ENCODE measurements at places on chromosomes 11 and 22. TPM values are rescaled to one million over a fixed set of nuclear protein-coding genes. Genes with fewer than 3 reads are reported as not detected.

The IL17REL gene
- not detected for total RNA-seq

The MPPED2 gene
- not detected for total RNA-seq

DNA sequence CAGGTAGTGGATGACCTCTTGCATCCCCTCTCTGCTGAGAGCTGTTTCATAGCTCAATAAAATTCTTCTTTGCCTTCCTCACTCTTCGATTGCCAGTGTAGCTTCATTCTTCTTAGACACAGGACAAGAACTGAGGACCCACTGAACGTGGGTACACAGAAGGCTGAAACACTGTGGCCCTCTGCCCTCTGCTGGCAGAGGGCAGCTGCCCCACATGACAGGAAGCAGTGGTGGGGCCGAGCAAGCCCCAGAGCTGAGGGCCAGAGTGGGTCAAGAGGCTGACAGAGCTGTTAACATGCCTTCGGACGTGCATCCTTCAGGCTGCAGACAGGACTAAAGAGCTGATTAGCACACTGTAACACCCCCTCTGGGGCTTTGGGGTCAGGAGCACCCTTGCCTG, 15.6 kb downstream of the SMC1B start:
- no peak for DNase-seq

- DNase-seq: no peak
Observed at GRCh38 chr11:128882451-128882850, 8.7 kb upstream of the KCNJ5 start.

GRCh38 chr22:34493486-34493885, 572.5 kb upstream of the ISX start:
- no peak for DNase-seq

DNA sequence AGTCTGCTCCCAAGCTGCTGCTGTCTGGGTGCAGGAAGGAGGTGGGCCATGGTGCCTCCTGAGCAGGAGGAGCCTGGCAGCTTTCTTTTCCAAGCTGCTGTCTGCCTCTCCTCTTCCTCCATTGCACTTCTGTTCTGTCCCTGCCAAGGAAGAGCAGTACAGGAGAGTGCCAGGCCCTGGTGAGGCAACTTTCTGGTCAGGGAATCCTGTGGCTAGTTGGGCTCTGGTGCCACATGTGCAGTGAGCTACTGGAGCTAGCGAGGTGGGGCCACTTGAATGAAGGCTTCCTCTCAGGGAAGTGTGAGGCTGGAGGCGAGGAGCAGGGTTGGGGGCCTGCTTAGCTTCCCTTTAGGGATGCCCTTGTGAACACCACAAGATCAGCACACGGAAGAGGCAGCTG, 90.0 kb downstream of the TSPAN18 start:
- no peak for DNase-seq
